ENCODE measurements at places on chromosomes 1 and 21.
A peak's percentile ranks its signal among the peaks of the same experiment; 100 is the strongest.

GRCh38 chr1:21898326-21899200 lies 38.5 kb downstream of the HSPG2 start:
- no peak for DNase-seq

DNA sequence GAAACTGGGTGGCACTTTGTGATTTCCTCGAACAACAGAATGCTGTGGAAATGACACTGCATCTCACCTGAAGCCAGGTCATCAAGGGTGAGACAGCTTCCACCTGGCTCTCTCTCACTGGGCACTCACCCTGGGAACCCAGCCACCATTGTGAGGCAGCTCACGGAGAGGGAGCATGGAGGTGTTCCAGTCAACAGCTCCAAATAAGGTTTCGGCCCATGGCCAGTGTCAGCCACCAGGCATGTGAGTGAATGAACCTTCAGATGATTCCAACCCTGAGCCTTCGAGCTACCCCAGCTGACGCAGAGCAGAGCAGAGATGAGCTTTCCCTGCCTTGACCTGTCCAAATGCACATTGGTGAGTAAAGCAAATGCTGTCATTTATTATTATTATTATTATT lies 58.1 kb downstream of the SYDE2 start:
- no peak for DNase-seq

- no peak for DNase-seq
Measured at GRCh38 chr1:222441066-222441465, 106.8 kb downstream of the HHIPL2 start.

GRCh38 chr1:39294531-39294930 lies 90.0 kb downstream of the MACF1 start:
- DNase-seq: no peak

DNA sequence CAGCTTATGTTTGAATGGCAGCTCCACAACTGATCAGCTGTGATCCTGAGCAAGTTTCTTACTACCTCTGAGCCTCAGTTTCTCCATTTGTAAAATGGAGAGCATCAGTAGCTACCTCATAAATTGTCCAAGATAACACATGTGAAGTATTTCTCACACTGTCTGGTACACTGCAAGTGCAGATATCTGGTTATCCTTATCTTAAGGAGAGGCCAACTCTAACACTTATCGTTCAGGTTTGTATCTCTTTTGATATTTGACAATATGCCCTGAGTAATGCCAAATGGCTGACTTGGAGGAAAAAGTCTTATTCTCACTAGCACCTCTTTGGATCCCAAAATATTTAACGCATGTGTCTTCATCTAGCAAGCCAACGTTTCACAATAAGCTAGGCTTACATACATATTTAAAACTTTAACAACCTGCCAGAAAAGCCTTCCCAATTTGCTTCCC lies 2.7 kb downstream of the CSRP1 start:
- DNase-seq: no peak

DNA sequence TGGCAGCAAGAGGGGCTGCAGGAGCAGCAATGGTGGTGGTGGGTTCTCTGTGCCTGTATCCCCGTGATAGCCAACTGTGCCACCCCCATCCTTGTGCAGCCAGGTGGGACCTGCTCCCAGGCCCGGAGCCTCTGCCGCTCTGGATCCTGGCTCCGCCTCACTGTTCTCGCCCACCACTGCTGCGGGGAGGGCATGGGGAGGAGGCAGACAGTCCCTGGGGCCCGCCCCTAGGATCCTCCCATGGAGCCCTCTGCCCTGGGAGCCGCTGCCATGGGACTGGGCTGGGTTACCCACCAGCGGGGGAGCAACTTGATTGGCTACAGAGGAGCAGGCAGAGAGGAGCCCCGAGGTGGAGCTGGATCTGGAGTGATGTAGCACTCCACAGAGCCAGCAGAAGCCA lies 31.6 kb downstream of the CD1D start:
- no peak for DNase-seq

- peak; percentile 76 for DNase-seq
Measured at GRCh38 chr1:230113593-230114236, 46.7 kb downstream of the GALNT2 start.

- DNase-seq: no peak
Measured at GRCh38 chr1:46520063-46520911, 30.7 kb downstream of the DMBX1 start.

GRCh38 chr1:237921306-237921705 lies 30.6 kb upstream of the ZP4 start:
- DNase-seq: no peak

- DNase-seq: no peak
Measured at GRCh38 chr1:115828101-115829022, 12.6 kb downstream of the NHLH2 start.

DNA sequence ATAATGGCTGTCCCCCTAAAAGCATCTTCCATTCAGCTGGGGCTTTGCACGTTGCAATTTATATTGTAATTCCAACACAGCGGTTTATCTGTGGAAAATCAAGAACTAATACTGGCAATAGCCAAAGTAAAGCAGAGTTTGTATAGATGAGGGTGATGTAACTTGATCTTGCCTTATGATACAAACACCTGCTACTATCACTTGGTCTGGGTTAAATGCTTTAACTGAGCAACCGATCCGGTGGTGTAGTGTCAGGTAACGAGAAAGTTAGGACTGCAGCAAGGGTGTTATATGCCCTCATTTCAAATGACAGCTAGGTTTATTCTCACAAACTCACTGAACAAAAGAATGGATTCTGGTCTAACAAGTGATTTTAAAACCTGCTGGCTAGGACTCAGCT lies 47.3 kb upstream of the PLPPR4 start:
- DNase-seq: no peak

- peak; percentile 73 for DNase-seq
Measured at GRCh38 chr1:162536511-162536910, 25.0 kb upstream of the UAP1 start.
